HepG2 (cell line): ENCODE measurements at places on chromosomes 5 and 9. TPM values are rescaled to one million over a fixed set of nuclear protein-coding genes. Genes with fewer than 3 reads are reported as not detected.

GRCh38 chr9:114035221-114035844, 42.8 kb downstream of the AMBP start:
- no peak for DNase-seq

DNA sequence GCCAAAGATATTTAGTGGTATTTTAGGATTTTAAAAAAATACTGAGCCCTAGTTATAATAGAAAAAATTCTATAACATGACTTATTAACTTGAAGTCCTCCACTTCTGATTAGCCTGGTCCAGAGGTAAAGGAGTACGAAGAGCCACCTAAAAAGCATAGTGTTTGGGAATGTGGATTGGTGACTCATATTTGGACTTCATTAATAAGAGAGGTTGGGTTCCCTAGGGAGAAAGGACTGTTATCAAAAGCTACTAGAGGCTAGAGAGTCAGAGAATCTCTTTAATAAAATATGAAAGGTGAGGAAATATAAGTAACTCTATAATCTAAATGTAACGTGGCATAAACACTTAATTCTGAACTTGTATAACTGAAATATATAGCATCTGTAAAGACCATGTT, 180.7 kb upstream of the TARS1 start:
- DNase-seq = no peak

DNA sequence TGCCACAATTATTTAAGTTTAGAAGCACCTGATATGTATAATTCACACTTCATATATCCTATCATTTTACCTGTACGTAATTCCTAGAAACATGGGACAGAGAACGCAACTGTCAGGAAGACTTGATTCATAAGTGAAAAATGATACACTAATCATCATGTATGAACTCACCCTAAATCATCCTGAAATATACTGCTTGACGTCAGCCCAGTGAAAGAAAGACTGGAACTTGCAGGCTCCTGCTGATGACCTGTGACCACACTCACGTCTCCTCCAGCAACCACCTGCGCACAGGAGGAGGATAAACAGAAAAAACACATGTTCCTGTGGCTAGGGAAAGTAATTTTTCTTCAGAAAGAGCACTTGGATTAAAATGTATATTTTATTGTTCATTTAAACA, 169.7 kb downstream of the MPDZ start:
- no peak for DNase-seq

The PDE8B gene
- total RNA-seq = not detected in 2 replicates

DNA sequence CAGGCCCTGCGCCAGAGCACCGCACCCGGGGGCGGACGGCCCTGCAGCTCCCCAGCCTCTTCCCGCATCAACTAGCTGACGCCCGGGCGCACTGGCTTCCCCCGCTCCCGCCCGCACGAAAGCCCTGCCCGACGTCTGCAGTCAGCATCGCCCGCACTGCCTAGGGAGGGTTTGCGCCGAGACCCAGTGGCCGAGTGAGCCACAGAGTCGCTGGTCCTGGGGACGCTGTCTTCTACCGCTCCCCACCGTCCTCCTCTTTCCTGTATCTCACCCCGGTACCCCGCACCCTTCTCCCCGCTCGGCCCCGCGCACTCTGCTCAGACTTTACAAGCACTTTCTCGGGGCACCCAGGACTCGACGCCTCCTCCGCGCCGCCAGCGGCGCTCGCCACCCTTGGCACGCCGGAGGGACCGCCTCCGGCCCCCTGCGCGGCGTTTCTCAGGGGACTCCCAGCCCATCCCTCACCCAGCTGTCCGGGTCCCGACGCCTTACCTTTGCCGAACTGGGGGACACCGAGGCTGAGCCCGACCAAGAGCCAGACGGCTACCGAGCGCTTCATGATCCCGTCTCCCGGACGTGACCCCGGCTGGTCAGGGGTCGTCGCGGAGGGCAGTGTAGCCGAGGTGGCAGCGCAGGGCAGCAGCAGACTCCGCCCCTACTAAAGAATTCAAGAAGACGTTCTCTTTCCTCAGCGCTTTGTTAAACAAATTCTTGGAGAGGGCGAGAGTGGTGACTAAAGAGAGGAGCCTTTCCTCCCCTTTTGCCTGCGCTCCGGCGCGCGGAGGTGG, 670 bp downstream of the EDIL3 start:
- no peak for DNase-seq

GRCh38 chr9:91809581-91810285, 140.3 kb downstream of the ROR2 start:
- no peak for DNase-seq

DNA sequence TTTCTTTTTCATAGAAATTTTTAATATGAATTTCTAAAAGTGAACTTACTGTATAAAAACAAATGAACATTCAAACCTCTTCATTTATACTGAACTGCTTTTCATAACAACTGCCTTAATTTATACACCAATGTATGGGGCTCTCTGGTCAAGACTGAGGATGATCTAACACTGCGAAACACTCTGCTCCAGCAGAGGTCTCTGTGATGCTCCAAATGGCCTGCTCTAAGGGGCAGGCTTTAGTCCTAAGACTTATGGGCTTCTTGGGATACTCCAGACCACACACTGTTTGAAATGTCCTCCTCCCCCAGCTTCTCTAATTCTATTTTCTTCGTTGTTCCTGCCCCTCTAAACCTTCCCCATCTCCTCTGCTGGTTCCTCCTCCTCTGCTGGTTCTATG, 58.5 kb downstream of the LIFR start:
- peak; percentile 27 for DNase-seq

- DNase-seq = no peak
These were observed 164.3 kb upstream of the CLINT1 start for GRCh38 chr5:158023266-158023665.

The LSM11 gene
- total RNA-seq = 7.2 and 9.9 TPM in 2 replicates

The RNF224 gene
- total RNA-seq = 0.09 and 0.10 TPM in 2 replicates

The NUP214 gene
- total RNA-seq = 16.0 and 30.5 TPM in 2 replicates

DNA sequence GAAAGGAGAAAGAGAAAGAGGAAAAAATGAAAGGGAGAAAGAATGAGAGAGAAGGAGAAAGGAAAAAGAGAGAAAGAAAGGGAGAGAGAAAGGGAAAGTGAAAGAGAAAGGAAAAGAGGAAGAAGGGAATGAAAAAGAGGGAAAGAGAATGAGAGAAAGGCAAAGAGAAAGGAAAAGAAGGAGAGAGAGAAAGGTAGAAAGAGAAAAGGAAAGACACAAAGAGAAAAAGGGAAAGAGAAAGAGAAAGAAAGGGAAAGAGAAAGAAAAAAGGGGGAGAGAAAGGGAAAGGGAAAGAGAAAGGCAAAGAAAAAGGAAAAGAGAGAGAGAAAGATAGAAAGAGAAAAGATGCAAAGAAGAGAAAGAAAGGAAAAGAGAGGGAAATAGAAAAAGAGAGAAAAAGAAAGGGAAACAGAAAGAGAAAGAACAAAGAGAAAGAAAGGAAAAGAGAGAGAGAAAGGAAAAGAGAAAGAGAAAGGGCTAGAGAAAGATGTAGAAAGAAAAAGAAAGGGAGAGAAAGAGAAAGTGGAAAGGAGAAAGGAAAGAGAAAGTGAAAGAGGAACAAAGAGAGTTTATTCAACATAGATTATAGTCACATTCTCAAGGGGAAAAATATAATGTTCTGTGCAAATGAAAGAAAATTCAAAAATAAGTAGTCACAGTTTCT, 165.2 kb downstream of the TMEM38B start:
- DNase-seq = no peak

DNA sequence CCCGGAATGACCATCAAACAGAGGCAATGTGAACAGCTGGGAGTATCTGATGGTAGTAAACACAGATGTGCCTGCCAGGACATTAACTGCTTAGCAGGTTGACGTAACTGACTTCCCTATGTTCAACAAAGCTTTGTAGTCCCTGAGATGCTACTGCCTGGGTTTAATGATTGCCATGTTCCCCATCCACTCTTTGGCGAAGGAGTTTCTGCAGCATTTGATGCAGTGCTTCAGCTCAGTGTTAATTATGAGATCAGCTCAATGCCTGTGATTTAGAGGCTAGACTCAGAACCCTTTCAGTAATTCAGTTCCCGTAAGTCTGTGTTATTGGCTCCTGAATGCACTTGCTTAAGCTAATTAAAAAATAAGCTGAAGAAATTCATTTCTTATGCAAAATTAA, 547.3 kb upstream of the ZNF608 start:
- DNase-seq = no peak

The ORM2 gene
- total RNA-seq = 283 and 565 TPM in 2 replicates

DNA sequence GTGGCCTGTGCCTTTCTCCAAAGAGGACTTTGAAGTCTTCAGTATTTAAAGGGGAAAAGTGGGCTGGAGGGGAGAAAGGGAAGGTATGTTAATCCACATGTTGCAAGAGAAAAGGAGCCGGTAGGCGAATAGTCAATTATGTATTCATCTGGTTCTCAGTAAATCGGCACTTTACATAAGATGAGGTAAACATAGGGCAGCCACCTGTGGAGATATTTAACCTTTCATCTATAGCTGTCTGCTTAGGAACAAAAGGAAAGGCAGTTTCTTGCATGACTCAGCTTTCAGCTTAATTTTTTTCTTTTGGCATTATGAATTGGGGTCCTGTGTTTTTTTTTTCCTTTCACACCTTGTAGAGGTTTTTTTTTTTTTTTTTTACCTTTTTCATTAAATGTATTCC, 42.2 kb downstream of the FGD3 start:
- peak; percentile 37 for DNase-seq
